ENCODE measurements at places on chromosomes 4 and X.

DNA sequence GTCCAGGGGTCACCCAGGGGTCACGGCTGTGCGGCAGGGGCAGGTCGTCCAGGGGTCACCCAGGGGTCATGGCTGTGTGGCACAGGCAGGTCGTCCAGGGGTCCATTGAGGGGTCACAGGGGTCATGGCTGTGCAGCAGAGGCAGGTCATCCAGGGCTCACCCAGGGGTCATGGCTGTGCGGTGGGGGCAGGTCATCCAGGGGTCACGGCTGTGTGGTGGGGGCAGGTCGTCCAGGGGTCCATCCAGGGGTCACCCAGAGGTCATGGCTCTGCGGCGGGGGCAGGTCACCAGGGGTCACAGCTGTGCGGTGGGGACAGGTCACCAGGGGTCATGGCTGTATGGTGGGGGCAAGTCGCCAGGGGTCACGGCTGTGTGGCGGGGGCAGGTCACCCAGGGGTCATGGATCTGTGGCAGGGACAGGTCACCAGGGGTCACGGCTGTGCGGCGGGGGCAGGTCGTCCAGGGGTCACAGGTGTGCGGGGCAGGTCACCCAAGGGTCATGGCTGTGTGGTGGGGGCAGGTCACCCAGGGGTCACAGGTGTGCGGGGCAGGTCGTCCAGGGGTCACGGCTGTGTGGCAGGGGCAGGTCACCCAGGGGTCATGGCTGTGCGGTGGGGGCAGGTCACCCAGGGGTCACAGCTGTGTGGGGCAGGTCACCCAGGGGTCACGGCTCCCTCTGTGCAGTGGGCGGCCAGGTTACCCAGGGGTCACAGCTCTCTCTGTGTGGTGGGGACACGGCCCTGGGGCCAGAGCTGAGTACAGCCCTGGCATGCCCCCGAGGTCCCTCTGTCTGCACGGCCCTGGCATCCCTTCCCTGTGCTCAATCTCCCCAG is 16.0 kb downstream of the ATP5ME start:
- DNase-seq = no peak

GRCh38 chrX:2374086-2374485 is 126.7 kb downstream of the DHRSX start:
- DNase-seq = no peak

GRCh38 chr4:94452476-94453371 is 982 bp downstream of the PDLIM5 start:
- no peak for DNase-seq

GRCh38 chr4:24598025-24598424 is 13.7 kb upstream of the DHX15 start:
- DNase-seq = no peak

DNA sequence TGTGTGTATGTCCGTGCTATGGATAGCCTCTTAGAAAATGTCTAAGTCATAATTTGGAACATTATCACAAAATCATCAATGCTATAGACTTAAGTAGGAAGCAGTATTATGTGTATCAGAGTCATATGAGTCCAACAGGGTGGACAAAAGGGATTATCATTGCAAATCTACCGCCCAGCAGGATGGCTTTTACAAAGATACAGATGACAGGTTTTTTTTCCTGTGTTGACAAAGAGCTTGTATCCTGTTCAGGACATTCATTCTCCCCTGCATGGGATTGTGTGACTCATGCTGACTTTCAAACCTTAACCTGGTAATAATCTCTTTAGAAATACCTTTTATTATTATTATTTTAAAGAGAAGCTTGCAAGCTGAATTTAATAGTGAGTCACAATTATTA is 310.3 kb upstream of the GNPDA2 start:
- no peak for DNase-seq

- no peak for DNase-seq
Observed at GRCh38 chr4:24003496-24003895, 113.6 kb upstream of the PPARGC1A start.

DNA sequence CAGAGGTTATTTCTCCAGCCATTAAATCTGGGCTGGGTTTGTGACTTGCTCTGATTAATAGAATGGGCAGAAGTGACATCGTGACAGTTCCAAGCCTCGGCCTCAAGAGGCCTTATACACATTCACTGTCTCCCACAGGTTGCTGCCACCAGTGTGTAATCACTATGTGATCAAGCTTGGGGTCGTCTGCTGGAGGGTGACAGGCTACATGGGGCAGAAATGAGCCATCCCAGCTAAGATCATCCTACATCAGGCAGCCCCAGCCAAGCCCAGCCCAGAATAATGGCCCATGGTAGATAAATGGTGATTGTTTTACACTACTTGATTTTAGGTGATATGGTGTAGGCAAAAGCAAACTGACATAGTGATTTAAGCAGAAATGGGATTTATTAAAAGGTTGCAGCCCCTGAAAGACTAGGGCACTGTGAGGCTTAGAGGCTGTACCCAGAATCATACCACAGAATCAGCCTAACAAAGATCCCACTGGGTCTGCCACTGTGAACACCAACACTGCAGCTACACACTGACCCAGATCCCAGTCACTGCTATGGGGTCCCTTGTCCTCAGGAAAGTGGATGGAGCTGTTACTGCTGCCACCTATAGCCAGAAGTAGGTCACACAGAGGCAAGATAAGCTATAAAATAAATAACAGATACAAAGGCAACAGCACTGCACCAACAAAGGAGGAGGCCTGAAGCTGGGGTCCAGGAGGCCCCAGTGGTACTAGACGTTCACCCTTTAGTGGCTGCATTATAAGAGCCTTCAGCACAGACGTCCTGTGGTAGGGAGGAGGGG is 159.6 kb upstream of the RBPJ start:
- DNase-seq = no peak

DNA sequence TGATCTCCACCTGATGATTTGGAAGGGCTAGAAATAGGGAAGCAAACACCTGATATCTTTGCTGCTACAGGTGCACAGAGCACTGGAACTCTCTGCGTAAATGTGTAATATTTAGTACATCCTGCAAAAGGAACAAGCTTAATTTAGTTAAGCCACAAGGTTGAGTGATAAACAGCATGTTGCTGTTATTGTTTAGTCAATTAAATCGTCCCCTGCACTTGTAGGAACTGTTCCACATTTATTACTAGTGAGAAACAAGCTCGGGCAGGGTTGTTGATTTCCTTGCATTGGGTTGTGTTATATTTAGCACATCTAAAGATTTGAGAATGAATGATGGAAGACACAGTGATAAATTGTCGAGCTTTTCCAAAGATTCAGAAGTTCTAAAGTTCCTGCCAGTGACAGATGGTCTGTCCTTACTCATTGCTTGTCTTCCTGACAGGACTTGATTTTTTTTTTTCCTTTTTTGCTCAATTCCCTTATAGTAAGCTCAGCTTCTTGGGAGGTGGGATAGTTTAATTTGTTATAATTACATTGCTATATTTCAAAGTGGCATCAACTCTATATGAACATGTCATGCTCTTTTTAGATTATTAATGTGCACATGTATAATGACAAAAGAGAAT is 627.0 kb upstream of the ATOH1 start:
- no peak for DNase-seq

DNA sequence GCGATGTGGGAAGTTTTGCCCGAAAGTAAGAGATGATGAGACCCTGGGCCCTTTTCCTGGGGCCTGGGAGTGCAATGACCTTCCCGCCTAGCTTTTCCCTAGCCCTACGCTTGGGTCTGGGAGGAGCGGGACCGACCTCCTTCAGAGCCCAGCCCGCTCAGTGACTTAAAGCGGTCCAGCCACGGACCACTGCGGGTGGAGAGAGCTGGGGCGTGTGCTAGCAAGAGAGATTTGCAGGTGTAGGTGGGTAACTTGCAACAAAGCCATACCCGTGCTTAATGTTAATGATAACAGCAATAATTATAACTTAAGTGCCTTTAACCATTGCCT is 503 bp upstream of the PDE5A start:
- DNase-seq = no peak

DNA sequence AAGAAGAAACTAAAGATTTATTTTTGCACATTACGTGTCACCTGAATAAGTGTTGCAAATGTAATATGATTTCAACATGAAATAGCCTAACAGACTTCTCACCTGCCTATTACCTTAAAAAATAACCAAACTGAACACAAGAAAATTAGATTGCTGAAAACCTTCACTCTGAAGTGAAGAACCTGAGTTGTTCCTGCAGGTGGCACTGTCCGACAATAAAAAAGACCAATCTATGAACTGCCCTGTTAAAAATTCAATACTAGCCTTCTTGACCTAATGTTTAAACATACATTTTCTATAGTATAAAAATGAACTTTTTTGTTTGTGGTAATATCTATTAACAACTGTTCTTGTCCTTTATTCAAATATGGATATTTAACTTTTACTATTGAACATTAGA is 69.2 kb upstream of the PNPLA4 start:
- DNase-seq = peak; percentile 21

GRCh38 chrX:16578218-16578617 is 71.7 kb upstream of the S100G start:
- DNase-seq = no peak

GRCh38 chr4:110119337-110119736 is 79.1 kb downstream of the ELOVL6 start:
- DNase-seq = no peak

GRCh38 chrX:9871701-9872268 is 85.6 kb downstream of the SHROOM2 start:
- no peak for DNase-seq

DNA sequence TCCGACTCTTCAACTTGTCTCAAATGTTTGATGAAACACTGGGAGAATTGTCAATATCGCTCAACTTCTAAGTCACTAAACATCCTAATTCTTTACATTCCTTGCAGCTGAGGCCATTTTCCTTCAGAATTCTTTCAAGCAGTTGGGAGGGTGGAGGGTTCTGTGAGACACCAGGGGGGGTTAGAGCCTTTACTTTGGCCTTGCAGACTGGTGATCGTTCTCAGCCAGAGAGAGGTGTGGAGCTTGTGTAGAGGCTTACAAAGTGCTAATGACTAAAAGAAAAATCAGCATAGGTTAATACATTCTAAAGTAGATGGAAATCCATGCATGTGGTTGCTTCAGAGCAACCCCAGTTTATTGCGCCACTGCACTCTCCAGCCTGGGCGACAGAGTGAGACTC is 21.3 kb upstream of the SOX3 start:
- no peak for DNase-seq

GRCh38 chr4:8320386-8320750 is 50.8 kb downstream of the HTRA3 start:
- DNase-seq = peak; percentile 5

DNA sequence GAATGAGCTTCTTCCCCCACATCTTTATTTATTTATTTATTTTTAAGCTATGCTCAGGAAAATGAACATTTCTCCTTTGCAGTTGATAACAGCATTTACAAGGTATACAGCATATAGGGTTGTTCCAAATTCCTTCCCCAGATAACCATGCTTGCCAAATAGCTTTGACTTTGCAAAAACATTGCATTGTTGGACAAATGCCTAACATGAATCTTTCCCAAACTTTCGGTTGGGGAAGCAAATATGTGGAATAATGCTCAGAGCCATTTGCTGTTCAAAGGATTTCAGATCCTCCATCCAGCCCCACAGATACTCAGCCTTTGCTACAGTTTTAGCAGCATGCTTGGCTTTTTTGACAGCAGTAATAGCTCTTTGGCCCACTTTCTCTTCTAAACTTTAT is 127.2 kb upstream of the AGA start:
- no peak for DNase-seq

DNA sequence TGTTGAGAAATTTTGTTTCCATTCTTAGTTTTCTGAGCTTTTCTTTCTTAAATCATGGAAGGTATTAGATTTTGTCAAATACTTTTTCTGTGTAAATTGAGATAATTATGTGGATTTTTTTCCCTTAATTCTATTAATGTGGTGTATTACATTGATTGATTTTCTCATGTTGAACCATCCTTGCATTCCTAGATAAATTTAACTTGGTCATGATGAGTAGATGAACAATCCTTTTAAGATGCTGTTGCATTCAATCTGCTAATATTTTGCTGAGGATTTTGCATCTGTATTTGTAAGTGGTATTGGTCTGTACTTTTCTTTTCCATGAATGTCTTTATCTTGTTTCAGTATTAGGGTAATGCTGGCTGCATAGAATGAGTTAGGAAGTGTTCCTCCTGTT is 20.3 kb upstream of the CTBP1 start:
- no peak for DNase-seq

DNA sequence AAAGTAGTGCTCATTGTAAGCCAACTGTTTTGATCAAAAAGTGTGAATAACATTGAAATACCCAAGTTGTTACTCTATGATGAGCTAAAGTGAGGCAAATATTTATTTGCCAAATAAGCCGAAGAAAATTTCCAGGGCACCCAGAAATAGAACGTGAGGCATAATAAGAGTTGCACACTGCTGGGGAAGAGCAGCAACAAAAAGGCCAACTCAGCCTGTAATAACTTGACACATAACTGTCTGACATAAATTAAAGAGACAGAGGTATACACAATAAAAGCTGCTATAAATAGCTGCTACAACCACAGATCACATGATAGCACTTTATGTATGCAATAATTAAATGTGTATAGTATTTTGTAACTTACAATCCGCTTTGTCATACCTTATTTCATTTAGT is 2.0 kb upstream of the ABCB7 start:
- DNase-seq = no peak

DNA sequence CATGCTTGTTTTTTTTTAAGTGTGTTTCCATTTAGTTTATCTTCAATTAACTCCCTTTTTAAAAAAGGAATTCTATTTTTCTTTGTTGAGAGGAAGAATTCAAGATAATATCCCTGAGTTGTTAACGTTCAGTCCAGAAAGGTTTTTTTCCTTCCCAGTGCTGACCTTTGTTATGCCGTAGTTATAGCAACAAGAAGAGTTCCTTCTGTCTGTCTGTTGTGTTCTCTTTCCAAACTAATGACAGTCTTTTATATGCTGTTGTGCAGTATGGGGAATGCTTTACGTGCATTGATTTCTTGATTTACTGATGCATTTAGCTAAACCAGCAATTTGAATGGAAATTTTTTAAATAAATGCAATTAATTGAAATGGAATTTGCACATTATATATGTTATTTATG is 6.6 kb upstream of the CXXC4 start:
- DNase-seq = no peak

GRCh38 chr4:186501554-186501953 is 53.8 kb downstream of the MTNR1A start:
- DNase-seq = no peak

All from Jurkat, Clone E6-1 (cell line).